ENCODE measurements at places on chromosomes 6 and 20.

DNA sequence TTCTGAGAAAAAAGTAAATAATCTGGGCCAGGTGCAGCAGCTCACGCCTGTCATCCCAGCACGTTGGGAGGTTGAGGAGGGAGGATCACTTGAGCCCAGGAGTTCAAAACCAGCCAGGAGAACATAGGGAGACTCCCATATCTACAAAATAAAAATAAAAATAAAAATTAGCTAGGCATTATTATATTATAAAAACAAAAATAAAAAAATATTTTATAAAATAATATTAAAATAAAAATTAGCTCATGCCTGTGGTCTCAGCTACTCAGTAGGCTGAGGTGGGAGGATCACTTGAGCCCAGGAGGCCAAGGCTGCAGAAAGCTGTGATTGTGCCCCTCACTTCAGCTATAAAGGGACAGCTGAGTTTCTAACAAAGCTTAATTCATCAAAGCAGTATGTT, 362.9 kb downstream of the SMOC2 start:
- no peak for DNase-seq

DNA sequence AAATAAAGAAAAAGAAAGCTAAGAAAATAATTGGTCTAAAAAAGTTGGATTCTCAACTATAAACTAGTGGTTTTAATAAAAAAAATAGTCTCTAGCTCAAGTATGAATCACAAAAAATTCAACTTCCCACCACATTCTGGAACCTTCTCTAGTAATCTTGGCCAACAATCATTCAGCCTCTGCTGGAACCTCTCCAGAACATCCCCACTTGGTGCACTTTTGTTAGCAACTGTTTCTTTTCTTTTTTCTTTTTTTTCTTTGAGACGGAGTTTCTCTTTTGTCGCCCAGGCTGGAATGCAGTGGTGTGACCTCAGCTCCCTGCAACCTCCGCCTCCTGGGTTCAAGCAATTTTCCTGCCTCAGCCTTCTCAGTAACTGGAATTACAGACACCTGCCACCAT, 35.7 kb downstream of the TXLNB start:
- no peak for DNase-seq

GRCh38 chr20:50317609-50318008, 127.0 kb downstream of the CEBPB start:
- no peak for DNase-seq

GRCh38 chr20:6007529-6008103, 46.2 kb downstream of the LRRN4 start:
- no peak for DNase-seq

- peak; percentile 31 for DNase-seq
These were observed 547 bp downstream of the SAMD5 start for GRCh38 chr6:147508866-147509608.

GRCh38 chr20:53611449-53611894, 17.8 kb upstream of the ZNF217 start:
- peak; percentile 14 for DNase-seq

DNA sequence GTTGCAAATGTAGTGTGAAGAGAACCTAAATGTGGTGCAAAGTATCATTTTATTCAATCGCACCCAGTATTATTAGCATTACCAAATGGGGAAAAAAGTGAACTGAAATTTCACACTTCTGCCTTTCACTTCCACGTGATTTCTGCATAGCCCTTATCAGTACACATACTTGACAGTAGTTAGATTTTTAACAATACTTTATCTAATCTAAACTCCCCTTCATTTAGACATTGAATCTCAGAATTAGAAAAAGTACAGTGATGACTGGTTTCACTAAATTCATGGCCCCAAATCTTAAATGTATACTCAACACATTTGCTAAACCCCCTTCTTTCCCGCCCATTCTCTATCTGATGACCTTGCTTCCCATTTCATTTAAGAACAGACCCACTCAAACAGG, 14.3 kb downstream of the STX7 start:
- no peak for DNase-seq

DNA sequence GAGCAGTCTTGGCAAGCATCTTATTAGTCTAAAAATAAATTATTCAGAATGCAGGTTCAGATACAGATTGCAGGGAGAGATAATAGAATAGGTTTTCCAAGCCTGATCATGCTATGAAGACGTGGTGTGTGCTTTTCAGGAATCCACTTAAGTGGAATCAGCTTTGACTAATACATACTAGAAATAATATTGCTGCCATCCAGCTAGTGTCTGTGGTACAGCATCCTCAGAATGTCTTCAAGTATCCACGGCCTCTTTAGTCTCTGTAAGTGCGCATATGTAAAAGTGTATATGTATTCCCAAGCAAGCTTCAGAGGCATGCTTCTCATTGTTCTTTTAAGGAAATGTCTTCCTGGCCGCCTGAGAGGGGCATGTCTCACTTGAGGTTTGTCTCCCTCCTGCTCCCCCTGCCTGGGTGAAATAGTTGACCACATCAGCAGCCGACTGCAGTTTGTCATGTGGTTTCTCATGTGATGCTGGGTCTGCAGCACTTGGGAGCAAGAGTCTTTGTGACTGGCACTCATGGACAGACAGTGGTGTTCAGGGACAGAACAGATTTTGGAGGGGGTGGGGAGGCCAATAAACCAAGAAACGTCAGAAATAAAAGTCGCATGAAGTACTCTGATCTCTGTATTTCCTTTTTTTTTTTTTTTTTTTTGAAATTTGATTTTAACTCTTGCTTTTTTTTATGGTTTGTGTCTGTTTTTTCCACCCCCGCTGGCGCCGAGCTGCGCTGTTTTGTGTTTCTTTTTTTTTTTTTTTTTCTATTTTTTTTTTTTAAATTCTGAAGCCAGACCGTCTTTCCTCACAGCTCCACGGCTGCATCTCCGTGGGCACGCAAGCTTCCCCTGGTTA, 150.8 kb downstream of the PRL start:
- DNase-seq, result no peak

- no peak for DNase-seq
These were observed 1.8 kb upstream of the BHLHE23 start for GRCh38 chr20:63008541-63009044.

GRCh38 chr20:43477193-43477592, 19.5 kb downstream of the SRSF6 start:
- DNase-seq, result no peak

- no peak for DNase-seq
These were observed 22.8 kb upstream of the SLC23A2 start for GRCh38 chr20:5024103-5024502.

DNA sequence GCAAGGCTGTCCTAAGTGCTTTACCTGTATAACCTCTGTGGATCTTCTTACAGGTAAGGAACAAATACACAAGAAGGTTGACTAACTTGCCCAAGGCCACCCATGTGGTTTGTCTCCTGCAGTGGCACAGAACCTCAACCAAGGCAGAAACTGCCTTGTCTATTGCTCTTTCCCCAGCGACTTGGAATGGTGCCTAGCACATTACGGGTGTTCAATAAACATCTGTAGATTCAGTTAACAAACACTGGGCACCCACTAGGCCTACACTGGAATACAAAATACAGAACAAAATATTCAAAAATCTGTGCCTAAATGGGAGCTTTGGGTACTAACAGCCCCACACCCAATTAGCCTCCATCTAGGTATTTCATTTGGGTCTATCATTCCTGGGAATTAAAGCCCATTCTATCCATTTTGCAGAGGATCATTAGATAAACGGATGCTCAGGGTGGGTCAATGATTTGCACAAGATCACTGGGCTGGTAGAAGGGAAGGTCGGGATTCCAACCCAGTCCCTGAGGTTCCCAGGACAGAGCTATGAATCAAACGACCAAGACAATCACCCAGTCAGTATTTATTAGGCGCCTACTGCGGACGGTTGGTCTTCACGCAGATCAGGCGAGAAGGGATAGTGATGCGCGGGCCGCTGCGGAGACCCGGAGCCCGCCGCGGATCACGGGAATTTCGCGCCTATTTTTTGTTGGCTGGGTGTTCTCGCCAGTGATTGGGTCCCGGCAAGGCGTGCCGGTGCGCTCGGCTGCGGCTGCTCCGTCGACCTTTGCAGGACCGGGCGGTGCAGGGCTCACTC, at the start of gene STK35:
Gene STK35 (plus strand): TSS at position 771 of the 808 bp plus-strand sequence. CDS start 55 bp downstream, outside the sequence.
- peak; percentile 85 for DNase-seq

- DNase-seq, result no peak
These were observed 152.0 kb downstream of the BMP7 start for GRCh38 chr20:57114290-57115005.

DNA sequence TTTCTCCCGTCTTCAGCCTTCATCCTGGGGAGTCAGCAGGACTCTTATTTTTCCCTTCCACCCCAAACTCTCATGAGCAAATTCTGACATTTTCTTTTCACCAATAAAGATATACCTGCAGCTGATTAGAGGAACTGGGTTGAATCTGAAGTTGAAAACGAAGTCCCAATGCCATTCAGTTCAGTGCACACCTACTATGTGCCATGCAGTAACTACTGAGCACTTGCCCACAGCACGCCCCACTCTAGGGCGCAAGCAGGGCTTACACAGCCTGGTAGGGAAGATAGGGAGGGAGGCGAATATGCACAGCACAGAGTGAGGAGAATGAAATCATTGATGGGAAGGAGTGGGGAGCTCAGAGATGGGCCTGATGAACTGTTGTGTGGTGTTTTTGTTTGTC, 401.6 kb downstream of the CDC5L start:
- no peak for DNase-seq

DNA sequence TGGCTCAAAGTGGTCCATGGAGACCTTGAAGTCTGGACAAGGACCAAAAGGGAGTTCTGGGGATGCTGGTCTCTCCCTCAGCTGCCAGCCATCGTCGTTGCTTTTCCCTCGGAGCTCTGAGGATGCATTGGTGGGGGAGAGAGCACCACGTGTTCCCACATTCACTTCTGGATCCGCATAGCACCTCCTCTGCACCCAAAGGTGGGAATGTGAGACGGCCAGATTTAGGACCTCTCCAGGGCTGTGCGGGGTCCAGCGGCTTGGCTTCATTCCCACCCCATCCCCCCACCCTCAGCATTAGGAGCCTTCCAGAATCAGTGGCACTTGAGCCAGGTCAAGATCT, 1.1 kb downstream of the EPB41L1 start:
- DNase-seq, result no peak

All from activated T-cell treated with anti-CD3 and anti-CD28 coated beads, Interleukin-2, amount 50 U/mL, for 48 hours (primary cell).